ENCODE measurements at places on chromosomes 7 and 10. TPM values are rescaled to one million over a fixed set of nuclear protein-coding genes. Genes with fewer than 3 reads are reported as not detected.

GRCh38 chr10:102644066-102644645 lies at the start of gene TRIM8:
Gene TRIM8, plus strand, starts transcription at chr10:102644479. Its CDS starts 139 bp downstream, at chr10:102644618.
- no peaks in the 10 kb centered on the region for H3K36me3 ChIP-seq
- H3K4me3 ChIP-seq = peak within 1 kb of the TSS; percentile 54
- no peaks in the 10 kb centered on the region for H3K27me3 ChIP-seq
- H3K4me1 ChIP-seq = peaks cover 23% of the 10 kb centered on the region

- H3K4me1 ChIP-seq = no peaks in the 10 kb centered on the region
- DNase-seq = no peak
- no peak overlapping the region for H3K27ac ChIP-seq
- H3K4me3 ChIP-seq = no peak overlapping the region
- no peaks in the 10 kb centered on the region for H3K27me3 ChIP-seq
- no peaks in the 10 kb centered on the region for H3K36me3 ChIP-seq
Observed at GRCh38 chr10:101967119-101967518, 88.9 kb downstream of the ARMH3 start.

DNA sequence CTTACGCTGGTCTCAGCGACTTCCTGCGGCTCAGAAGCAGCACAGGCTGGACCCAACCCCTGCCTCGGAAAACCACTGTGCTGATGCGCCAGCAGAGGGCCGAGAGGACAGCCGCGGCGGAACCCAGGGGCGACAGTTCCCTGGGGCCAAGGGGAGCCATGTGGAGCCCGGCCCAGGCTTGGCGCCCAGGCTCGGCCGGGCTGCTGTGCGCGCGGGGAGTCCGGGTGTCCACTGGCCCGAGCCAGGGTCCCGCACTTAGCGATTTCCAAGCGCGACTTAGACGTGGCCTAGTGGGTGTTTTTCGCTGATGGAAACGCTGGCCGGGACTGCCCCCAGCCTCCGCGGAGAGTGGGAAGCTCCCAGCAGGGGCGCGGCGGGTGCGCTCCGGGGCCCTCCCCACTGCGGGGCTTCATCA lies 18.6 kb upstream of the ZNF32 start:
- H3K4me1 ChIP-seq = no peaks in the 10 kb centered on the region
- H3K4me3 ChIP-seq = no peak overlapping the region
- H3K36me3 ChIP-seq = no peaks in the 10 kb centered on the region
- H3K27ac ChIP-seq = no peak overlapping the region
- DNase-seq = no peak
- H3K27me3 ChIP-seq = no peaks in the 10 kb centered on the region

The AUTS2 gene
- total RNA-seq = 58.2 TPM

GRCh38 chr10:91017198-91017597 lies 96.3 kb upstream of the ANKRD1 start:
- H3K4me3 ChIP-seq = no peak overlapping the region
- no peaks in the 10 kb centered on the region for H3K36me3 ChIP-seq
- no peaks in the 10 kb centered on the region for H3K4me1 ChIP-seq
- no peak overlapping the region for H3K27ac ChIP-seq
- DNase-seq = no peak

DNA sequence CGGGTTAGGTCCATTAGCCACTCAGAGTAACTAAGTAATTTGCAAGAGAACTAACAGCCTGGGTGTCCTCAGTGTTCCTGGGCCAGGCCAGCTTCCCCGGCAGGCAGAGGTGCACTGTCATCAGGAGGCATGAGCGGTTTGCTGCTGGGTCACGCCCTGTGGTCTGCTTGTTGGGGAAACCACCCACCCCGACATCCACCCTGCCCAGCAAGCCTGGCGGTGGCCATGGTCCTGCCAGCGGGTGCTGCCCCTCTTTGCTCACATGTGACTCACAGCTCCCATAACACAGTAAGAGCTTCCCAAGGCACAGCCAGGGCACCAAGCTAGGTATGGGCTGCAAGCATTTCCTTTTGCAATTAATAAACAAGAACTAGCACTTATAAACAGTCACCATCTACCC lies 75.9 kb downstream of the RGS10 start:
- no peak overlapping the region for H3K27ac ChIP-seq
- no peaks in the 10 kb centered on the region for H3K36me3 ChIP-seq
- H3K4me3 ChIP-seq = no peak overlapping the region
- DNase-seq = no peak
- no peaks in the 10 kb centered on the region for H3K27me3 ChIP-seq

The ADAM12 gene
- under 0.01 TPM for total RNA-seq

DNA sequence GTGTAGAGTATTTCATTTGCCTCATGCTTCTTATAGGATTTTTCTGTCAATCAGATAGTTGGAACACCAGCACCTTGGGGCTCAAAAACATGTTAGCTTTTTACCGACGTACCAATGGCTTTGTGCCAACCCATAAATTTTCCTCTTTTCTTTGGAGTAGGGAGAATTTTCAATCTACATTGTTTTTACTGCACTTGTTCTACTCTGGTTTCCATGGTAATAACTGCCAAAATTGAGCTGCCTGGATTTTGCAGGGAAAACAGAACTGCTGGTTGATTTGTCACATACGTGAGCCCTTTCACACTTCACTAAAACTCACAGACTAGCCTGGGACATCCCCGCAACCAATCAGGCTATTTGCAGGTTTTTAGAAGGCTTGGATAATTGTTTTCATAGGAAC lies 189.7 kb downstream of the ARHGAP21 start:
- H3K36me3 ChIP-seq = no peaks in the 10 kb centered on the region
- DNase-seq = no peak
- no peaks in the 10 kb centered on the region for H3K27me3 ChIP-seq
- no peaks in the 10 kb centered on the region for H3K4me1 ChIP-seq

- no peaks in the 10 kb centered on the region for H3K36me3 ChIP-seq
- no peaks in the 10 kb centered on the region for H3K4me1 ChIP-seq
- DNase-seq = peak; percentile 33
- H3K4me3 ChIP-seq = no peak overlapping the region
Observed at GRCh38 chr10:122267849-122268737, 3.0 kb upstream of the BTBD16 start.

All from uterus (tissue), 4 donors.